ENCODE measurements at places on chromosomes 6 and 20.

- DNase-seq: no peak
These were observed 31.5 kb downstream of the POM121L2 start for GRCh38 chr6:27280540-27281000.

GRCh38 chr20:16058268-16058667 is 515.0 kb downstream of the KIF16B start:
- no peak for DNase-seq

DNA sequence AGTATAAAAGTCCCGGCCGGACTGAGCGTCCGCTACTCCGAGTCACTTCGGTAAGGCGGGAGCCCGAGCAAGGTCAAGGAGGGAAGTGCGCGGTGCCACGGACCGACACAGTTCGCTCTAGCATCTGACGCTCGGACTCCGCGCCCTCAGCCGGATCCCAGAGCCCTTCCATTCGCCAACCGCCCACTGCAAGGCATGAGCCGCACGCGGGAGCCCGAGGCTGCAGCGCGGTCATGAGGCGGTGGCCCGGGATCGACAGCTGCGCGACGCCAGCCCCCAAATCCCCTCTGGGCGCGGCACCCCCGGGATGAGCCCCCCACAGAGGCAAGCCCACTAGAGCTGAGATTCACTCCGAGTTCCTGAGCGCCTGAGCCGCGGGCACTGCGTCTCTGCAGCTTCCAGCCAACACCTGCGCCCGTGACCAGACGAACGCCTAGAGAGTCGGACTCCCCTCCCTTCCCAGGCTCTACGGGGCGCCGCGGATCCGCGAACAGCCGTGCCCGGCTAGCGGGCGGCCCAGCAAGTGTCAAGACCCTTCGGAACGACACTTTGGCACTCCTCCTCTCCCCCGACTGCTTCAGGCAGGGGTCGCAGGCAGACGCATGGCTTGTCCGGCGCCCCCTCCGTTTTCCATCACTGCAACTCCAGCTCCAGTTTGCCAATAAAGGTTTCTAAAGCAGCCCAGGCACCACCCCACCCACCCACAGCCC is 725 bp upstream of the ISM1 start:
- DNase-seq: peak; percentile 20

- DNase-seq: no peak
These were observed 31.6 kb upstream of the CSNK2A1 start for GRCh38 chr20:575230-575629.

DNA sequence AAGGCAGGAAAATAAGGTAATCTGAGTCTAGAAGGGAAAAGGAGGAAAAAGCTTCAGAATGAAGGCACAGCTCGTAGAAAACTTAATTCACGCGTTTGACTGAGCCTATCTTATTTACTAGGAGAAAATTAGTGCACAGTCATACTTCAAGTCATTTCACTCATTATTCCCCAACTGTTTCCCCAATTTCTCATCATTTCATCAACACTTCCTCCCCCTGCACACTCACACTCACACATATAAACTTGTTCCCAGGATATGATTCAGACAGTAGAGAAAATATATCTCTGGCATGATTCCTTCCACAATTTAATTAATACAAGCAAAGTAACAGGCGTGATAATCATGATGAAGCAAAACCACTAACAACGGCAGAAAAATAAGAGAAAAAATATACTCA is 94.5 kb upstream of the F13A1 start:
- DNase-seq: no peak

All from fibroblast of villous mesenchyme (primary cell).